ENCODE measurements at places on chromosomes 4 and X.

DNA sequence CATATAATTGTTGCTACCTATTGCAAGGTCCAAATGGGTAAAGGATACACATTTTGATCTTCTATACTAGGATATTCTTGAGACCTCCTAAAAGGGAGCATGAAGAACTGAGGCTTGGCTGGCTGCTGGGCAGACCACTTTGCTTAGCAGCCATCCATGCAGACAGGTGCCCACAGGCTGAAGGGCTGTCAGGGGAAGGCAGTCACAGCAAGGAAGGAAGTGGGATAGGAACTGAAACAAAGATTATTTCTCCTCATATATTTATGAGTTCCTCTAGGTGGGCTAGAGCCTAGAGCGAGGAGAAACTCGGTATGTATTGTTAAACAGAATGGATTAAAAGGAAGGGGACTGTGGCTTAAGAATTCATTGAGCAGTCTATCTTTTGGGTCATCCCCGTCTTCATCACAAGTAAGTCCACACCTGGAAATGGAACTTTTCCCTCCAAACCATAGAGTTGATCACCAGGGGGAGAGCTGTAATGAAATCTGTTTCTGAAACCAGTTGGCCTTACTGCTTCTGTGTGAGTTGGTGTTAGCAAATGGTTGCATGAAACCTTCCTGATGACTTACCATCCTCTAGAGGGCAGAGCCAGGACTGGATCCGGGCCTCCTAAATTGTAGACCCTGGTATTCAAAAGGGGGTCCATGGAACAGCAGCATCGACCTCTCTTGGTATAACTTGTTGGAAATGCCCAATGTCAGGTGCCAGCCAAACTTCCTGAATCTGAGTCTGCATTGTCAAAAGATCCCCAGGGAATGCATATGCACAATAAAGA, 42.3 kb downstream of the AFF2 start:
- no peak for DNase-seq

GRCh38 chr4:54233697-54234496, 4.8 kb downstream of the PDGFRA start:
- DNase-seq: no peak

- no peak for DNase-seq
Measured at GRCh38 chr4:152424977-152425376, 110.9 kb downstream of the FBXW7 start.

DNA sequence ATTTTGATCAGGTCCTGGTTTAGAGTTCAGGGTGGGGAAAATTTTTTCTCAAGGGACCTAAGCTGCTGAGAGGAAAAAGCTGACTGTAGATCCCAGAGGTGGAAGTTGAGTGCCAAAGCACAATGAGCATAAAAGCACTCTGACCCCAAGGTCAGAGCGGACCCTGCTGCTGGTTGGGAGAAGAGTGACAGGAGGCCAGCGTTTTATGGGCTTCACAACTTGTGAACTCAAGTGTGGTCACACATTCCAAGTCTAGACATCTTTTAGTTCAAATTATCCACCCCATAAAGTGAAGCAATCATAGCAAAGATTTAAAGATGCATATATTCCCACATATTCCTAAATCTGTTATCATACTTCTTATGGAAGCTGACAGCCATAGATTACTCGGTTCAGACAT, 220.3 kb downstream of the CHIC2 start:
- no peak for DNase-seq

DNA sequence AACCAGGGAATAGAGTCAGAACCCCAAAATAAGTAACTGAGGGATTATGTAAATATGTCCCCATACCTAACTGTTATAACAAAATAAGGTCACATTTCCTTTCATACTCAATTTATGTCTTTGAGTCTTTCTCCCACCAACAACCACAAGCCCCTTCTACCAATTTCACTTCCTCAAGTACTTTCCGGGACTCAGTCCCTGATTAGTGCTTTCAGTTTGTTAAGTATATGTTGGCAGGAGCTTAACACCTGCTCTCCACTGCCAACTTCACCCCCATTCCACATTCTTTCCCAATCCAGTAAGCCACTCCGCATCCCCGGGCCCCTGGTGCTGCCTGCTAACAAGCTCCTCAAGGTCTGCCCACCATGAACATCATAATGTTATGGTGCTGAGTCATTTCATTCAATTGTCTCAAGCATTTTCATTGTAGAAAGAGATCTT, 71.3 kb upstream of the SPRY1 start:
- no peak for DNase-seq

GRCh38 chr4:138863160-138863559, 152.4 kb upstream of the NOCT start:
- DNase-seq: no peak

DNA sequence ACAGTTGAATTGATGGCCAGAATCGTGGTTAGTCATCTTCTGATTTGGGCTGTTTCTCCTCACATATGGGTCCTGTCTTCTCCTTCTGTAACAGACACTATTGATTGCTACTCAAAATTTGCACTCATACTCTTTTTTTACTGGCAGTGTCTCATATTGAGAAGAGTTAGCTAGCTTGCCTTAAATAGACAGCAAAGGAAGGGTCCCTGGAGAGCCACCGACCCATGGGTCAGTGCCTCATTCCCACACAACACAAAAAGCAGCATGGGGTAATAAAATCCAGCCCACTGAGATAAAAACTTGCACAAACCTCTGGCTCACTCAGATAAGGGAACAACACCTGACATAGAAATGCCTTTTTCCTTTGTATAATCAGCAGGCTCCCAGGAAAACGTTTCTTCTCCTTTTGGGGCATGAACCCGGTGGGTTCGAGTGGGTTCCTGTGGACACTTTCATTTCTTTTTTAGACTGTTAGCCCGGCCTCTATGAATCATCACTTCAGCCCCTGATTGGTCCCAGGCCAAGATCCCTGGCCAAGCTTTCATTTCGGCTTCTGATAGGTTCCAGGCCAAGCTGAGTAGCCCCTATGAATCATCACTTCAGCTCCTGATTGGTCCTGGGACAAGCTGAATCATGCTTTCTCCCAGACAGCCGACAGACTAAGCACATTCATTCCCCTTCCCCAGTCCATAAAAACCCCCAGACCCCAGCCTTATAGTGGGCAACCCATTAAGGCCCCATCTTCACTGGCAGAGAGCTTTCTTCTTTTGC, 408.1 kb downstream of the DCAF12L2 start:
- no peak for DNase-seq

- no peak for DNase-seq
Measured at GRCh38 chr4:57093845-57094831, 16.0 kb downstream of the IGFBP7 start.

GRCh38 chr4:53116954-53117353, 248.9 kb downstream of the SCFD2 start:
- DNase-seq: no peak

GRCh38 chr4:1032861-1033260, 21.4 kb downstream of the FGFRL1 start:
- DNase-seq: no peak

DNA sequence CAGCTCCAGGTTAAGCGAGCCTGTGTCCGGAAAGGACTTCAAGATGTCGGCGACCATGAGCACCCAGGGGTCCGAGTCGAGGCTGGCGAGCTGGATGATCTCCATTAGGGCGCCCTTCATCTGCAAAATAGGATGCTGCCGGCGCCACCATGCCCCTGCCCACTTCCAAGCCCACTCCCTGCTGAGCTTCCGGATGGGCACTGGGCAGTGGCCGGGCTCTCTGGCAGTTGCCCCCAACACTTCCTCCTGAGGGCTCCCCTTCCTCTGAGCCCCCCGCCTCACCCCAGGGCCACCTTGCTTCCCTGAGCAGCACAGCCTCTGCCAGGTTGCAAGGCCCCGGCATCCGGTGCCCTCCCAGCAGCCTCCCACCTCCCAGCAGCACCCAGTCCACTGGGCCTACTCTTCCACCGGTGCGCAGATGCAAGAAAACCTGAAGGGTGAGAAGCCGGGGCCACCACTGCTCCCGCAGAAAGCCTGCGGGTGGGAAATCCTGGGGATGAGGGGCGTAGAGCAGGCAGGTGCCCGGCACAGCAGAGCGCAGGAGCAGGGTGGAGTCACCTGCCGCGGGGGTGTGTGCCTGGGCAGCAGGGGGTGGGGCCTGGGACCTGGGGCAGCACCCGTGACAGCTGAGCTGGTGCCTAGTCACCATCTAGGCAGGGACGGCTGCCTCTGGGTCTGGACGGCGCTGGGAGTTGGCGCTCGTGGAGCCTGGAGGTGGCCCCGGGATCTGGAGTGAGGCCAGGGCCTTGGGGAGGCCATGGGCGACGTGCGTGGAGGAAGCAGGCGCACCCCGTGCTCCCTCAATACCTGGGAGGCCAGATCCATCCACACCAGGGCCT, 17.0 kb downstream of the NELFA start:
- DNase-seq: no peak

- no peak for DNase-seq
Measured at GRCh38 chrX:118022753-118023152, 93.9 kb downstream of the KLHL13 start.

DNA sequence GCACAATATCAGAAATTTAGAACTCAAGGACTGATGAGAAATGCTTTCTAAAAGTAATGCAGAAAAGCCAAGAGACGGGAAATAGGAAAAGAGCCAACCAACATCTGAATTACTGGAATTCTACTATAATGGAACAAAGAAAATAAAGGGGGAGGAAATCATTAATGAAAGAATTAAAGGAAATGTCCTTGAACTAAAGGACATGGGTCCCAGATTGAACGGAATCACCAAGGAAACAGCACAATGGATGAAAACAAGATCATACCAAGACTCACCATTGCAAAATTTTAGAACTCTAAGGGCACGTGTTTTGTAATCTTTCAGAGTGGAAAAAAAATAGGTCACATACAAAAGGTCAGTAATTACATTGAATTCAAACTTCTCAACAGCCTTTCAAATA, 35.9 kb downstream of the HPGDS start:
- DNase-seq: no peak

DNA sequence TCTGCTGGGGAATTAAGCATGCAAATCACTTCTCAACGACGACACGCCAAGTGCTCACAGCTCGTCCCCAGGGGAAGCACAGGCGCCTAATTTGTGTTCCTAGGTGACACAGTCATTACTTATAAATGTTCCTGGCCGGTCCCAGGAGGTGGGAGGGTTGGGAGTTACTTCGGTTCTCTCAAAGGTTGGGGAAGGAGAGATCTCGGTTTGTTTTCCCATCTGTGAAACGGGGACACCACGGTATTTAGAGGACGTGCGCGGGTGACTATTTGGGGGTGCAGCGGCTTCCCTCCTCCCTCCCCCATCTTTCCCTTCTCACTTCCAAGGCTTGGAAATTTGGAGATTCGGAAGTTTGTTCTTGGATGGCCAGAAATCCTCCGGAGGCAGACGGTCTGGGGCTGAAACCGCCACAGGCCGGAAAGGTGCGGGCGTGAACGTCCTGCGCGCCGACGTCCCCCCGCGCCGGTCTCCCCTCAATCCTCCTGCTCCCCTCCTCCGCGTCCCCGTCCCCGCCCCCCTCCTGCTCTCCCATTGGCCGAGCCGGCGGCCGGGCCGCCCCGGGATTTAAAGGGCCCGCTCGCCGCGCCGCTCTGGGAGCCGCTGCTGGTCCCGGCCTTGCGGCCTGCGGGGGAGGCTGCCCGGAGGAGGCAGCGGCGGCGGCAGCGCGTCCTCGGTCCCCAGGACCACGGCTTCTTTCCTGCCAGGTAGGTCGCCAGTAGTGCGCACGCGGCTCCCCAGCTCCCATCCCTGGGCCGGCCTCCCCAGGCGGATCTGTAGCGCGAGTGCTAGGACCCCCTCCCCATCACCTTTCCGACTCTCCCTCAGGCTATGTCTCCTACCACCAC, at the start of gene PORCN:
Gene PORCN (plus strand): TSS at position 593 of the 845 bp plus-strand sequence. CDS start 829 bp downstream, outside the sequence.
- DNase-seq: peak; percentile 43

GRCh38 chrX:43469391-43470054, 186.6 kb upstream of the MAOA start:
- no peak for DNase-seq

DNA sequence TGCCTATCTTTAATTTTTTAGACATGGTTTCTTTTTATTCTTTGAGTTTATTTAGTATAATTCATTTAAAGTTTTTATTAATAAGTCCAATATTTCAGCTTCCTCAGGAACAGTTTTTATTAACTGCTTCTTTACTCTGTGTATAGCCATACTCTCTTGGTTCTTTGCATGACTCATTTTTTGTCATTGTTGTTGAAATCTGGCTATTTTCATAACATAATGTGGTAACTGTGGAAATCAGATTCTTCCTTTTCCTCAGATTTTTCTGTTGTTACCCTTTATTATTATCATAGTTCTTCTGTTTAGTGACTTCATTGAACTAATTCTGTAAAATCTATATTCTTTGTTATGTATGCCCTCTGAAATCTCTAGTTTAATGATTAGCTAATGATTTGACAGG, 124.9 kb upstream of the CYSLTR1 start:
- no peak for DNase-seq

DNA sequence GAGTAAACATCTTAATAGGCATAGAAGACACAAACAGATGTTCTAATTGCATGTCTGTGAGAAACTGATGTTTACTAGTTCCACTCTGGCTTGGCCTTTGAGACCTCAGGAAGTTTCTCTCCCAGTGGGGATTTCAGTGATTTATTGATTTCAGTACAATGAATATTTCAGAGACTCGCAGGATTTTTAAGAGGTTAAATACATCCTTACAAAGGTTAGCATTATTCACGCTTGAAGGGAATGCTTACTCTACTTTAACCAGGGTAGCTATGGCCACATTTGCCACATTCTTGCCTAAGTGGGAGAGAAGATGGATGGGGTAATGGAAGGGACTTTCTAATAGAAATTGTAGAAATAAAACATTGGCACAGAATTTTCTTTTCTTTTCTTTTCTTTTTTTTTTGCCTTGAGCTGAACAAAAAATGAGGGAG, 480.1 kb downstream of the SPRY1 start:
- DNase-seq: no peak

- DNase-seq: no peak
Measured at GRCh38 chr4:140268186-140268841, 105.1 kb upstream of the SCOC start.

- DNase-seq: no peak
Measured at GRCh38 chrX:7889680-7890079, 37.5 kb downstream of the PNPLA4 start.

DNA sequence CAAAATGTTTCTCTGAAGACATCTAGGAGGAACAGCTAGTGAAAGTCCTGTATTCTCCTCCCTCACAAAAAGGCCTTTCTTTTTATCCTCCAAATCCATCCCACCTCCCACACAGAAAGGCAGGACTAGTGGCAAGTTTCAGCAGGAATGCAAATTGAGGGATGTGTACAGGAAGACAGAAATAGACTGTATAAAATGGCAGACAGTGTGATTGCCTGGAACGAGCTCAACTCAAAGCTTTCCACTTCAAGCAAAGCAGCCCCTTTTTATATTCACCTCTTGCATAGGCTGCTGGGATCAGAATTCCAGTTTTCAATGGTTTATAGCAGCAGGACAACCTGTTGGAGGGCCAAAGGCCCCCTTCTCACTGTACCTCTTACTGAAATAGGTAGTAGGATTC, 57.5 kb downstream of the DCX start:
- DNase-seq: no peak

GRCh38 chr4:76420188-76420761, 666 bp downstream of the CCDC158 start:
- DNase-seq: no peak

DNA sequence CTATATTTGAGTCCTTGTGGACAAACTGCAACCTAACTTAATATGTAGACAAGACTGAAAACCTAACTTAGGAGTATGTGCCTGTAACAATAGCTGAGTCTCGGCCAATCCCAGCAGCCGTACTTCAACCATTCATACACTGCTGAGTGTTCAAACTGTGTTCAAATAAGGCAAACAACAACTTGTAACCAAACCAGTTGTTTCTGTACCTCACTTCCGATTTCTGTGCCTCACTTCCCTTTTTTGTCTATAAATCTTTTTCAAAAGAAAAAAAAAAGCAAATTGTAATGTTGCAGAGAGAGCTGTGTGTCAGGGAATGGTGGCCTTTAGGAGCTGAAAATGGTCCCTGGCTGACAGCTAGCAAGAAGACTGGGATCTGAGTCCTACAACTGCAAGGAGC, 46.0 kb downstream of the GEMIN8 start:
- DNase-seq: no peak

- DNase-seq: no peak
Measured at GRCh38 chr4:138798404-138798803, 217.2 kb upstream of the NOCT start.
